ENCODE measurements at places on chromosomes 12 and 14. TPM values are rescaled to one million over a fixed set of nuclear protein-coding genes. Genes with fewer than 3 reads are reported as not detected.

- DNase-seq = no peak
Observed at GRCh38 chr12:110693731-110694130, 4.8 kb upstream of the HVCN1 start.

DNA sequence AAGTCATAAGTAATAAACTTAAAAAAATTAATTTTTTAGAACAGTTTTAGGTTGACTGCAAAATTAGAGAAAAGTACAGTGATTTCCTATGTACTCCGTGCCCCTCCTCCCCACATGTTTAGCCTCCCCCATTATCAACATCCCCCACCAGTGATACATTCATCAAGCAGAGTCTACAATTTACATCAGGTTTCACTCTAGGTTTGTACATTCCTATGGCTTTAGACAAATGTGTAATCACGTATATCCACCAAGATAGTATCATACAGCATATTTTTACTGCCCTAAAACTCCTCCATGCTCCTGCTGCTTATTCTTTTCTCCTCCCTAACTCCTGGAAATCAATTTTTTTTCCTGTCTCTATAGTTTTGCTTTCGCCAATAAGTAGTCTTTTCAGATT is 438.7 kb downstream of the LRFN5 start:
- no peak for DNase-seq

The DEGS2 gene
- total RNA-seq = 0.88 TPM

The FAM216A gene
- total RNA-seq = 3.5 TPM

DNA sequence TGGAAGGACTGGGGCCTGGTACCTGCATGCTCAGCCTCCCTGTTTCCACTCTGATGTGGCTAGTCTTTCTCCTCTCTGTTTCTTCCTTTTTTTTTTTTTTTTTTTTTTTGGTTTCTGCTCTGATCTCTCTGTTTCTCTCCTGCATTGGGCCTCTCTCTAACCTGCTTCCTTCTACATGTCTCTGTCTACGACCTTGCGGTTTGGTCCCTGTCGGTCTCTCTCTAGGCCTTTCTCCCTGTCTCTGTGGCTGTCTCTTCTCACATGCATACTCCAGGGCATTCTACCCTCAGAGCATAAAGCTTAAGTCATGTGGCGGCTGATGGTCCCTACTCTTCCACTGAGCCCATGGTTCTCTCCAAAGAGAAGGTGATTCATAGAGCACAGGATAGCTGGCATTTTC is 1096.6 kb downstream of the BCL11B start:
- DNase-seq = no peak

DNA sequence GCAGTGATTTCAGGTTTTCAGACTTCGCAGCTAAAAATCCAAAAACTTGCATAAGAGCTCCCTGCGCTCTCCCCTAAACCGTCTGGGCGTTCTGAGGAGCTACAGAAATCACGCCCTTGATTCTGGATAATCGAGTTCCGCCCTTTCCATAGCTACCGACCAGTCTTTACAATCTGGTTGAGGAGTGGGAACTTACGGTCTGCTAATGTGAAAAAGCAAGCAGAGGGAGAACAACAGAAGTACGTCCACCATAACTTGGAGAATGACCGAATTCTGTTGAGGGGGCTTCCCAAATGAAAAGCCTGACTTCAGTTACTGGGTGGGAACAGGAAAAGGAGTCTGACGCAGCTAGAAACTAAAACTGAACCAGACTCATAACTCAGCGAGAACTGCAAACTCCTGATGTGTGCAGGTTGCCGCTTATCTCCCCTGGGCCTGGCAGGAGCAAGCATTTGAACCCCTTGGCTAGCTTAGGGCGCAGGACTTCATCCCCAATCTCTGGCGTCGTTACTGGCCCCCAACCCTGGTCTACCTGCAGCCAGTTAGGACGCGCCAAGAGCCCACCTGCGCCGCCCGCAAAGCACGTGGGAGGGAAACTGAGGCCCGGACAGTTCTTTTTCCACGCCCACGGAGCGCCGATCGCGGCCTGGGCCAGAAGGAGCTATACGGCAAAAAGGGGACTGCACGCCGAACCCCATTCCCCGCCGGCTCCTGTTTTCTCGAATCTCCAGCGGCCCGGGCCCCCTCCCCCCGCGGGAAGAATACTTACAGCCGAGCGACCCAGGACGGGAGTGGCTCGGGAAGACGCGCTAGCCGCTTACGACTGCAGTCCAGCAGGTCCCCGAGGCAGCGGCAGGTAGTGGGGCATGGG is 838 bp downstream of the LRIG3 start:
- peak; percentile 49 for DNase-seq

The OVCH1 gene
- 1.0 TPM for total RNA-seq

GRCh38 chr14:45298423-45299117 is 45.6 kb upstream of the MIS18BP1 start:
- DNase-seq = no peak

The DAO gene
- not detected for total RNA-seq

The ZNF26 gene
- 20.1 TPM for total RNA-seq

- DNase-seq = no peak
Observed at GRCh38 chr12:68474467-68475204, 136.1 kb upstream of the RAP1B start.

- DNase-seq = no peak
Observed at GRCh38 chr12:2666846-2667245, 127.9 kb upstream of the FKBP4 start.

GRCh38 chr12:11652351-11653040 is 3.0 kb downstream of the ETV6 start:
- no peak for DNase-seq

The COCH gene
- total RNA-seq = 6.5 TPM

- DNase-seq = no peak
Observed at GRCh38 chr12:89949457-89950195, 241.0 kb upstream of the ATP2B1 start.

DNA sequence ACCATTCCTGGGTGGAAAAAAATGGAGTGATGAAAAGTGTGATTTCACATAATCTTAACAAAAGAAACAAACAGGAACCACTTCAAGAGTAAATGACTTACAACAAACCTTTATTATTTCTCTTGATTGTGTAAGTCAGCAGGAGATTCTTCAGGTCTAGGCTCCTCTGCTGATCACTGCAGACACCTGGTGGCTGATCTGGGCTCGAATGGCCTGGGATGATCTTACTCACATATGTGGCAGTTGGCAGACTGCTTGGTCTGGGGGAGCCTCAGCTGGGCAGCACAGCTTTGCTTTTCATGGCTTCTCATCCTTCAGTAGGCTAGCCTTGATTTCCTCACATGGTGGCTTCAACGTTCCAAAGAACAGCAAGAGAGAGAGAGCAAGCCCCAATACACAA is 215.4 kb upstream of the PRICKLE1 start:
- DNase-seq = no peak

The CRIP1 gene
- 64.7 TPM for total RNA-seq

The TCTN2 gene
- 3.8 TPM for total RNA-seq

- no peak for DNase-seq
Observed at GRCh38 chr14:35533357-35534207, at the start of gene INSM2. INSM2 (plus strand) TSS chr14:35534164; CDS start chr14:35534253, 89 bp downstream.

- DNase-seq = no peak
Observed at GRCh38 chr14:58824106-58824505, 186.3 kb downstream of the DACT1 start.

The RNU4-1 gene
- under 0.01 TPM for total RNA-seq

DNA sequence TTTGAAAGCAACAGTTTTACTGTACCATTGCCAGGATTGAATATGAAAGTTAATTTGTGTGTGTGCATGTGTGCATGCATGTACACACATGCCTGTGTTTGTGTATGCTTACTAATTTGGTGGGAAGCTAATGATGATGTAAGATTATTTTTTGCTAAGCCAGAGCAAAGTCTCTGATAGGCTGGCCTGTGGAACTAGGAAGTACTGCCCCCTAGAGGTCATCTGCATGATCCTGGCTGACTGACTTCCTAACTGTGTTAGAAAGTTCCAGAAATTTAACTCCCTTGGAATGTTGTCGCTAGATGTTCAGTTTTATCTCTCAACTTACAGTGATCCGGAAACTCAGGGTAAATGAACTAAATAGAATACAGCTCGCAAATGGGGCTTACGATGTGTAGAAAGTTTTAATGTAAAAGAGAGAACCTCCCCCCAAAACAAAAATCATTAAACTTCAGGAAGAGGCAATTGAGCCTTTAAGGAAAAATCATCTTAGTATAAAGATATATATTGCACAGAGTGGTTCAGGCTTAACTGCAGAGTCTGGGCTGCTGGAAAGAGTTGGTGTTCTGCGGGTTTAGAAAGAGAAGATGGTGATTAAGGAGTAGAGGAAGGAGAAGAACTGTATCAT is 34.3 kb upstream of the SLC38A1 start:
- DNase-seq = no peak

GRCh38 chr14:23056956-23057756 is at the start of gene CDH24:
CDH24 (minus strand) TSS chr14:23057520; CDS start chr14:23055733, 1,787 bp downstream.
- peak; percentile 78 for DNase-seq

The TCL1B gene
- total RNA-seq = not detected

GRCh38 chr14:104390941-104391901 is 188.3 kb upstream of the C14orf180 start:
- no peak for DNase-seq

The TBX5 gene
- total RNA-seq = not detected

DNA sequence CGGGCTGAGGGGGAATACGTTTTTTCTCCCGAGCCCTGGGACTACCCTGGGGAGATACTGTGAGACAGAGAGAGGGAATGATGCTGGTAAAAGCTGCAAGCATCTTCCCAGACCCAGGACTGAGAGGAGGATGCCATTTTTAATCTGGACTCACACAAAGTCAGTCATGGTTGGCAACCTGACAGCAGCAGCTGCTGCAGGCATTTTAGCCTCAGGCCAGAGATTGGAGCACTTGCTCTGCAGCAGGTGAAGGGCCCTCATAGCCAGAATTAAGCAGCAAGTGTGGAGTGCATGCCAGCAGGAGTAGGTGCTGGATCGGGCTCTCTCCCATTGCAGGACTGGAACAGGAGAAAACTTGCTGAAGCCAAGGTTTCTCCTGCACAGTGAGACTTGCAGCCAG is 361.1 kb upstream of the CLEC14A start:
- DNase-seq = no peak

DNA sequence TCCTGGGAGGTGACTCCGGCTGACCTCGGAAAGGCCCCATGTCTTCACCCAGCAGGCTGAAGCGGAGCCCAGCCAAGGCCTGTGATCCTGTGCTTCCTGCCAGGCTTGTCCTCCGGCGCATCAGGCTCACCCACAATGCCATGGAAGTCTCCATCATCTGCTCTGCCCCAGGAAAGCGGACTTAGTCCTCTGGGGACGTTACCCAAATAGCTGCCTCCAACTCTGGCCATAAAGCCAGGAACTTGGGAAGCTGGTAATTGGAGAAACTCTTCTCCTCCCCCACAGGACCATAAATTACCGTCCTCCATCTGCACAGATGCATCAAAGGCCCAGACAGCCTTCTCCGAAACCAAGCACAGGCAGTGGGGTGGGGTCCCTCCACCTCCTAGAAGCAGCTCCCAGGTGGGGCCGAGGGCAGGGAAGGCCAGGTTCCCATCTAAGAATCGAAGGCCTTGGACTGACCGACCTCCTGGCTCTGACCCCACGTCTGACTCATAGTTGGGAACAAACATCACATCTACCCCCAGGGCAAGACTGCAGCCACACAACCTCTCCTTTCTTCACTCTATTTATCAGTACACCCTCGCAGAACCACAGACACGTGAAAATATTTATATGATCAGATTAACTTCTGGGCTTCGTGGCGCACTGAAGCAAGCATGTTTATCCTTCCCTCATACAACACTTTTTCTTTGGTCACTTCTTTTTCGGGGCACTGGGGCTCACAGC is 56.4 kb downstream of the PITPNM2 start:
- peak; percentile 70 for DNase-seq

GRCh38 chr14:84410344-84410743 is 1119.6 kb upstream of the FLRT2 start:
- no peak for DNase-seq

GRCh38 chr14:80585506-80585835 is 356.1 kb downstream of the CEP128 start:
- no peak for DNase-seq

Data from uterus (tissue), 4 donors.